KG1 (cell line): ENCODE measurements at places on chromosomes 1 and 21.

- no peak for DNase-seq
These were observed 40.4 kb downstream of the SCYL3 start for GRCh38 chr1:169853341-169853740.

GRCh38 chr1:89719502-89720306 lies 86.8 kb downstream of the LRRC8C start:
- DNase-seq: peak; percentile 23

- no peak for DNase-seq
These were observed 19.1 kb downstream of the ASTN1 start for GRCh38 chr1:177145106-177146070.

DNA sequence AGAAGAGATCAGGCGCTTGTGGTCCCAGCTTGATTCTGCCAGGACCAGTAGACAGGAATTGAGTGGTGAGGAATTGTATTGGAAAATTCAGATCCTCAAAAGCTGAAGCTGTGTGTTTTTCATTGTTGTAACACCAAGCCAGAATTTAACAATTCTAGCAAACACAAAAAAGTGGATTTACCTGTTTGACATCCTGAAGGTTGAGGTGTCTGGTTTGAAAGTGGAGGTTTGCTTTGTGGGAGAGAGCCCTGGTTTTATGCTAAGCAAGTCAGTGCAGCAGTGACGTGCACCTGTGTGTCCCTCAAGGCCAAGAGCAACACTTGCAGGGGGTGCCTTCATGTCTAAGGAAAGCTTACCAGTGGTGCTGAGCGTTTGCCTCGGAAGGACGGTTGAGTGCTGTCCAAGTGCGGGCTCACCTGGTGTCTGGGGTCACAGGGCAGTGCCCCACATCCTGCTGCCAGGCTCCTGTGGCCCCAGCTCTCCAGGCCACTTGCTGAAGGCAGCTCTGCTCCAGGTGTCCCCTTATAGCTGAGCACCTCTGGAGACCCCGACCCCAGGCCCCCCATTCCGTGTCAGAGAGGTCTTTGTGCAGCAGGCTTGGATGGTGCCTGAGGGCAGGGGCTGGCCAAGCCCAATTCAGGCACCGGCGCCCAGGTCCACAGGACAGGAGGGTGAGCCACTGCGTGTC lies 27.7 kb downstream of the PCNT start:
- no peak for DNase-seq

DNA sequence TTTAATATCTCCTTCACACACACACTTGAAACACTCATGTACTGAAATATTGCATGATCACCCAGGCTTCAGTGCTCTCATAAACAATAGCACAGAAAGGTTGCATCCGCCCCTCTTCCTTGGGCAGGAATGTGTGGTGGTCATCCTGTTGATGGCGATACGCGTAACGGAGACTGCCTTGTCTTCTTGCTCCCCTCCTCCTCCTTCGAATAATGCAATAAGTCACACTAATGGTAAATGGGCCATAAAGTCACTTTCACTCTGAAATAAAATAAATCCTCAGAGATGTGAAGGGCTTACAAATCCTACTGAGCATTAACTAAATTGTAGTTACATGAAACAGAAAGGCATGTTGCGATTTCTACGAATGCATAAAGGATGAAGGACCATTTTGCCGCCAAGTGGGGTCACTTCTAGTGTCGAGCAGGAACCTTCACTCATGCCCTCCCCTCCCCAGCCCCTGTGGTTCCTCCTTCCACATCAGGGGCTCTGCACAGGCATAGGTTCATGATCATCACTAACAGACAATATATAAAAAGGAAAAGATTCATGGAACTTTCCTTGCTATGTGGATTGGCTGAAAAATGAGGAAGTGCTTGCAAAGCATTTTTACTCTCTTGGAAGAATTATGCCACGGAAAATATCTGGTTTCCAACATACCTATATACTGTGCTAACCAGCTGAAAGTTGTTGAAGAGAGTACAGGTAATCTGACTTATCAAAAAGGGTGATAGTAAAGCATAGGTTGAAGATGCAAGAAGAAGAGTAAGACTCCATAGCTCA lies 1.2 kb upstream of the PGBD5 start:
- no peak for DNase-seq

DNA sequence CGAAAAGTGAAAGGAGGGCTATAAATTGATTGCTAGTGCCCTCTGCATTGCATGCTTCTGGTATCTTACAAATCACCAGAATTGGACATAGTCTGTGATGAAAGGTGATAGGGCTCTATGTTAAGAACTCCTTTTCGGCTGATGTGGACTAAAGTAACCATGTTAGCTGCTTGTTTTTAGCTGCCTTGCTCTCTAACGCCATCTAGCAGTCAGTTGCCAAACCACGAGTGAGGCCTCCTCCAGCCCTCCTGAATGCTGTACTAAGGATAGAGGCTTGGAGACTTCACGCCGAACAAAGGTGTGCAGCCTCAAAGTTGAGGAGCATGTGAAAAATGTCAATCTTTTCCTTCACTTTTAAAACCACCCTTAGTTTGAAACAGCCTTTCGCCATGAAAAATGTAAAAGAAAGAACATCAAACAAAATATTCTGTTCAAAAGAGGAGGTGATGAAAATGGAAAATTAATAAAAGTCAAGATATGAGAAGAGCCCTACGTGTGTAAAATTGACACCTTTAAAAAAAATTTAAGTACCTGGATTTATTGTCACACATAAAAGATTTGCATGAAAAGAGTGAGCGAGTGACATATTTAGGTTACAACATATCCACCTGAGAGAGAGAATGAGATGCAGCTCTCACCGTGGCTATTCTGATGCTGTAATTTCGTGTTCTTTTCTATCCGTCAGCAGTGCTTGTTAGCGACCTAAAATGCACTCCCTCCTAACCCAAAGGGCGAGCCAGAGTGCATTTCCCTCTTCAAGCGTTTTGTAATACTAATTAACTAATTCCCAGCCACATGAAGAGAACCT lies 8.1 kb downstream of the LRRC53 start:
- no peak for DNase-seq

DNA sequence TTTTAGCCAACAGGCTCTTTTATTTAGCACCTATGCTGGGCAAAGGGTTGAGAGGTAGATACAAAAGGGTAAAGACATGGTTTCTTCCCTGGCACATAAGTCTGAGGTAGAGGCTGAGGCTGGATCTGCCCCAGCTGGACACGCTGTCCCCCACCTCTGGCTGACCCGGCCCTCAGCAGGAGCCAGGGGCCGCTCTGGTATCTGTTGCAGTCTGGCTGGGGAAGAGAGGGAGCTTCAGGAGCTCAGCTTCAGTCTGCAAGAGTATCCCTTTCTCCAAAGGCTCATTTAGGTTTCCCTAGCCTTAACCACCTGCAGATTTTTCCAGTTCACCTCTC lies 14.2 kb downstream of the BLACAT1 start:
- no peak for DNase-seq

- DNase-seq: no peak
These were observed 117.5 kb upstream of the NEGR1 start for GRCh38 chr1:72399807-72400206.
